Fibroblast of skin of back (primary cell): ENCODE measurements at places on chromosomes 11 and 22.

DNA sequence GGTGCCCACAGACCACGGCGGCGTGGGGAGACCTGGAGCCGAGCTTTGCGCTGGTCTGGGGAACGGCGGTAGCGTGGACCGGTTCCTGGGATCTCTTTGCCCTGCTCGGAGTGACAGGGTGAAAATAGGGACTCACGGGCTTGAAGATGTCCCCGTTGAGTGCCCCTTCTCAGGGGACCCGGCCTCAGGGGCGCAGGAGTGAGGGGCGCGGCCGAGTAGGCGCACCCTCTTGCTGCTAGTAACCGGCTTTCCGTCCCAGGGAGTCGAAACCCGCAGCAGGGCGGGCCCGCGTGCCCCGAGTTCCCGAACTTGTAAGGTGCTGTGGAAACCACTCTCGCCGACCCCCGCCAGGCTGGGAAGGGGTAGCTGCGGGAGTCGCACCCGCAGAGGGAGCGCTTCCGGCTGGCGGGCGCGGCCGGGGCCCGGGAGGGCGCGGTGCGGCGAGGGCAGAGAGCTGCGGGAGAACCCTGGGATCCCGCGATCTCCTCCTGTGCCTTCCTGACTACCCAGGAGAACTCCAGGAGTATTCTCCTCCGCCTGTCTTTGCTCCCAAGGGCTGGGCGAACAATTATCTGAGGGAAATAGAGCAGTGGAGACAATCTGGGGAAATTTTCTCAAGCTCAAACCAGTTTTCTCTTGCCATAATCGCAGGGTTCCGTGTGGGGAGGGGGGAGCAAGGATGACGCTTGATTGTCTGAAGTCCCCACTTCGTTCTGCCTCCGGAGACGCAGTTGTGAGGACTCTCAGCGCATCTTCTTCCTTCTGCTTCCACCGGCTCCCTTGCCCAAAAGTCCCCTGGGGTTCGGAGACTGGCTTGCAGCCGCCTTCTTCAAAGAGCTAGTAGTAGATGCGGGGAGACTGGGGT lies 666 bp downstream of the NELL1 start:
- no peak for DNase-seq

DNA sequence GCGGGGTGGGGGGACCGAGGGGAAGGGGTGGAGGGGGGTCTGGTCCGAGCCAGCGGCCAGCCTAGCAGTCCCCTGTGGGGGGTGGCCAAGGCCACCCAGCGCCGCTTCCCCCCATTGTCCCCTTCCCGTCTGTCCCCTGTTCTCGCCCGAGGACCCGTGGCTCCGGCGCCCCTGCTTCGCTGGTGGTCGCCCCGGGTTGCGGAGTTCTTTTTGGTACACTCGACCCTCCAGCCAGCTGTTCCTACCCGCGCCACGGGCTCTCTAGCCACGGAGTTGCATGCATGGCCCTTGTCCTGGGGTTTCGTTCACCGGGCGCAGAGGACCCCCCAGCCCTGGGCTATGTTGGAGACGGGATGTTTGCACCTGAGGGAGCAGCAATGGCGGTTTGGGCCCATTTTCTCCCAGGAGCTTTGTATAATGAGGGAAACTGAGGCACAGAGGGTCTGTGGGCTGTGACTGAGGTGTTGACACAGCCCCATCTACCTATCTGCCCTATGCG lies 489 bp downstream of the RNF214 start:
- no peak for DNase-seq

GRCh38 chr11:111229604-111230003 lies 15.9 kb upstream of the POU2AF2 start:
- no peak for DNase-seq

DNA sequence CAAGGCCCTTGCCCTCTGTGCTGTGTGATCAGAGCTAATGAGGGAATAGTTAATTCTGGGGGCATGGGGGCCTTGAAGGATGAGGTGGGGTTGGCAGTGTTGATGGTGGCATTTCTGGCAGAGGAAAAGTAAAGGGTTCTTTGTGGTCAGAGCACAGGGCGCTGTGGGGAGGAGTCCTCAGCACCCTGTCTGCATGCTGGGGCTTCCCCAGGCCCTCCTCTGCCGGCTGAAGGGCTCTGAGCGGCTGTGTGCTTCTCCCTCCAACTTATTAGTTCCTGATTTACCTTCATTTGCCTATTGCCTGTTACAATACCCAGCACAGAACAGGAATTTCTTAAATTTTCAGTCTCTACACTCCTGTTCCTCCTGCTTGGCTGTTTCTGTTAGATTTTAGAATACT lies 122.8 kb downstream of the HIPK3 start:
- DNase-seq: no peak

- DNase-seq: no peak
Measured at GRCh38 chr11:36240801-36241200, 48.4 kb downstream of the COMMD9 start.

DNA sequence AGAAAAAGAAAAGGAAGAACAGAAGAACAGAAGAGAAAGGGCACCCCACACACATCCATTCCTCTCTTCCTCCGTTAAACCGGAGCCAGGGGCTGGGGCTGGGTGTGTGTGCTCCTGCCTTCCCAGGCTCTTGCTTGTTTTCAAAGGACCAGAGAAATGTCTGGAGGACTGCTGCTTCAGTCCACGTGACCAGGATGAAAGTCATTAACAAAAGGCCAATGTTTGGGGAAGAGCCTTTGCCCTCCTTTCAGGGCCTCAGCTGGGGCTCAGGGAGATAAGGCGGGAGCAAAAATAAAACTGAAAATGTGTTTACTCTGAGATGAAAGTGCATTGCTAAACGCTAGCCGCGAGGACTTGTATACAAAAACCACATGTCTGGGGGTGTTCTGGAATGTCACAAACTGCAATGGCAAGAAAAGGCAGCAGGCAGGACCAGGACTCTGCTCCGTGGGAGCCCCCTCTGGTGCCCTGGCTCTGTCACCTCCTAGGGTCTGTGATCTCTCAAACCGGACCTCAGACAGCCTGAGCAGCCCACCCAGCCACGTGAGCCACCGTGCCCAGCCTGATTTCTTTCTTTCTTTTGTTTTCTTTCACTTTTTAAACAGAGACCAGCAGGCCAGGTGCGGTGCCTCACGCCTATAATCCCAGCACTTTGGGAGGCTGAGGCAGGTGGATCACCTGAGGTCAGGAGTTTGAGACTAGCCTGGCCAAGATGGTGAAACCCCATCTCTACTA lies 31.6 kb upstream of the MYH9 start:
- peak; percentile 62 for DNase-seq

GRCh38 chr11:66851698-66852465 lies 5.0 kb upstream of the LRFN4 start:
- DNase-seq: peak; percentile 21

- DNase-seq: peak; percentile 82
Measured at GRCh38 chr11:46120346-46121300, 631 bp downstream of the PHF21A start.

DNA sequence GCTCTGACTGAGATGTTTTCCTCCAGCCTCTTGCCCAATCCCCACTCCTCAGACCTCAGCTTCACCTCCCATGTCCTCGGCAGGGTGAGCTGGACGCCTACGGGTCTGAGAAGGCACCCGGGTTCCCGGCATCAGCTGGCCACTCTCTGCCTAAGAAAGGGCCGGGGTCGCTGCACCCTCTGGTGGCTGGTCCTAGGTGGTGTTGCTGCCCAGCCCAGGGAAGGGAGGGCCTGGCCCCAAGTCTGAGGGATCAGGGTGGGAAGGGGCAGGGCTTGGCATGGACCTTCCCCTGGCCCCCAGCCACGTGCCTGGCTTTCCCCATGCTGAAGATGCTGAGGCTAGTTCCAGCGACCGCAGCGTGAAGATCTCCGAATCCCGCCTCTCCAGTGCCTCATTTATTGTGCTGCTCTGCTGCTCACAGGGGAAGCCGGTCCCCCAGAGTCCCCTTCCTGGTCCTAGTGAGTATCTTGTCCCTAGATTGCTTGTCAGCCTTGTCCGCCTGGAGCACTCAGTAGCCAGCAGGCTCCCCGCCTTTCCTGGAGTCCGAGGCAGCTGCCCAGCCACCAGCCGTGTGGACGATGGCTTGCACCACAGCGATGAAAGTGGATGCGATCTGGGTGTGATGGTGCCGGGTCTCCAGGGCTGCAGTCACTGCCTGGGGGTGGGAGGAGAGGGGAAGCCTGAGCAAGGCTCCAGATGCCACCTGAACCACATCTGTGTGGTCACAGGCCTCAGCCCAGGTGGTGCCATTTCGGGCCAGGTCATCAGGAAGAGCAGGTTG lies 2.9 kb upstream of the GGT5 start:
- peak; percentile 88 for DNase-seq

DNA sequence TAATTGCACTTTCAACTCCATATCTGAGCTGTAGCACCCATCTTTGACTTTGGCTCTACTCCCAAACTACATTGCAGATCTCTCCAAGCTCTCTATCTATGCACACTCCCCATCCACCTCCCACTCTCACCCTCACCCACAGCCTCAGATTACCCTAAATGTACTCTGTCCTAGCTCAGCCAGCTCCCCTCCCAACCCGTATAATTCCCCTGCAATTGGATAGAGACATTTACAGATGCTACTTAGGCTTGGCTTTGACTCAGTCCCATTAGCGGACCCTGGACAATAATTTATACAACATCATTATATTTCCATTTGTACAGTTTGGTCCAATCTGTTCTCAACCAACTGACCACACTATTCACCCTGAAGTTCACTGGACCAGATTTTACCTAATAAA lies 338.9 kb upstream of the ANO3 start:
- no peak for DNase-seq

GRCh38 chr11:10605941-10606381 lies 37.5 kb upstream of the LYVE1 start:
- DNase-seq: peak; percentile 86

DNA sequence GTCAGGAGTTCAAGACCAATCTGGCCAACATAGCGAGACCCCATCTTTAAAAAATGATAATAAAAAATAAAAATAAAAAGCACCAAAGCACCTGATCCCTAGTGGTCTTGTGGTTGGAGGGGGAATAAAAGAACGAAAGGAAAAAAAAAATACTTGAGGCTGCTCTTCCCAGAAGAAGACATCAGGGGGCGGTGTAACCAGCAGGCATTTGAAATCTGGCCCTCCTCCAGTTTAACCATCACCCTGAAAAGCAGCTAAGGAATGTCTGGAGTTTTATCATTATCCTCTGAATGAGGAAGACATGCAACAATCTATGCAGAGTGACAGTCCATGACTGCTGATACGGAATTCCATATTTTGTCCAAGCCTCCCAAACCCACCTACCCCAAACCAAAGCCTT lies 5.6 kb upstream of the KCTD17 start:
- DNase-seq: peak; percentile 66

DNA sequence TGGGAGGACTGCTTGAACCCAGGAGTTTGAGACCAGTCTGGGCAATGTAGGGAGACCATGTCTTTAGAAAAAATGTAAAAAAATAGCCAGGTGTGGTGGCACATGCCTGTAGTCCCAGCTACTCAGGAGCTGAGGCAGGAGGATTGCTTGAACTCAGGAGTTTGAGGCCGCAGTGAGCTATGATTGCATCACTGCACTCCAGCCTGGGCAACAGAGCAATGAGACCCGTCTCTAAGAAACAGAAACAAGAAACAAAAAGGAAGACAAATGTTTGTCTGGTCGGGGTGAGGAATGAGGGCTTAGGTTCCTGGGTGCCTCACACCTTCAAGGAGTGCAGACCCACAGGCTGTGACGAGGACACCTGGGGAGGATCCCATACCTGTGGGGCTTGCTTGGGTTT lies 191.9 kb downstream of the CEP164 start:
- no peak for DNase-seq

- no peak for DNase-seq
Measured at GRCh38 chr22:43408009-43408408, 3.8 kb upstream of the MPPED1 start.

DNA sequence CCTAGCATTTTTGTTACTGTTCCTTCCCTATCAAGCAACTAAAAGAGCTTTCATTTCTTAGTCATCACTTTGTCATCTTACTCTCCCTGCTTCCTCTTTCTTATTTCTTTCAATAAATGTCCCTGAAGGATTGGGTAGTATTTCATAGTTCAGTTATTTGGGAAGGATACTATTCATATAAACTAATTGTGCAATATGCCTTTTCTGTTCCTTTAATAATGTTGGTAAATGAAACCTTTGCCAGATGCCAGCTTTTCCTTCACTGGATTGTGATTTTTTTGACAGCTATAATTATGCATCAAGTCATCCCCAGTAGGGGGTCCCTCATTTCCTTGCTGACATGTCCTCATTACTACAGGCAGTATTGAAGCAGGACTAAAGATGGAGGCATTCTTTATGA lies 101.7 kb downstream of the ATM start:
- DNase-seq: peak; percentile 71

- no peak for DNase-seq
Measured at GRCh38 chr22:26229910-26230309, 60.6 kb downstream of the SEZ6L start.

- DNase-seq: no peak
Measured at GRCh38 chr22:48427731-48428211, 1399.9 kb downstream of the BRD1 start.

GRCh38 chr11:11798586-11799438 lies 43.0 kb upstream of the USP47 start:
- DNase-seq: peak; percentile 73

GRCh38 chr22:37739611-37740049 lies 42.8 kb downstream of the TRIOBP start:
- DNase-seq: no peak

DNA sequence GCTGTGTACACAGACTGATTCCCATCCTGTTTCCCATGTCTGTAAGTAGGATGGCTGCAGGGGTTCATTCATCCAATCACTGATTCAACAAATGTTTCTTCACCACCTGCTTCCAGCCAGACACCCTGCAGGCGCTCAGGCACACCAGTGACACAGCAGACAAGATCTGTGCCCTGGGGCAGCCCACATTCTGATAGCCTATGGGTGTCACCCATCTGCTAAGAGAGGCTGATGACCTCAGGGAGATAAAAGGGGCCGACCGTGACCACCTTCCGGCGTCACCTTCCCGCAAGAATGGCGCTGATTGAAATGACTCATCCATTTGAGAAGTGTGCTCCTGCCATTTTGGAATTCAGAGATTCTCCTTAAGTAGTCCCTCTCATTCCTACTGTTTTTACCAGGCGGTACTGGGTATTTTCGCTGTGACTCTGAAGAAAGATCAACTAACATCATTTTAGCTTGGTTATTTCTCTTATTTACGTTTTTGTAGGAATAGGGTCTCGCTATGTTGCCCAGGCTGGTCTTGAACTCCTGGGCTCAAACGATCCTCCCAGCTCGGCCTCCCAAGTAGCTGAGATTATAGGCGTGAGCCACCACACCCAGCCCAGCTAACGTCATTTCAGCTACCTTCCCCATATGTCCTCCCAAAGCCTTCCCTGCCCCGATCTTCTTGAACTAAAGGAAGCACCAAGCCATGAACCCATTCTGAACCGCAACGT lies 73.2 kb upstream of the BID start:
- no peak for DNase-seq

- no peak for DNase-seq
Measured at GRCh38 chr11:117572671-117573070, 224.3 kb downstream of the DSCAML1 start.
